ENCODE measurements at places on chromosomes 12 and 14. TPM values are rescaled to one million over a fixed set of nuclear protein-coding genes. Genes with fewer than 3 reads are reported as not detected.

TAS2R42 gene
- total RNA-seq = not detected

KLRF2 gene
- total RNA-seq = not detected

RFX4 gene
- total RNA-seq = not detected

RERG gene
- 0.26 TPM for total RNA-seq

GPR162 gene
- total RNA-seq = 2.1 TPM

C14orf132 gene
- total RNA-seq = 22.0 TPM

SERPINA12 gene
- not detected for total RNA-seq

ANO6 gene
- 38.9 TPM for total RNA-seq

ARMH4 gene
- total RNA-seq = 1.6 TPM

AQP6 gene
- not detected for total RNA-seq

SPIC gene
- not detected for total RNA-seq

NDUFA9 gene
- 29.4 TPM for total RNA-seq

Data from epithelial cell of alveolus of lung (primary cell).